Effector memory CD4-positive, alpha-beta T cell (primary cell): ENCODE measurements at places on chromosomes 2 and 18.

DNA sequence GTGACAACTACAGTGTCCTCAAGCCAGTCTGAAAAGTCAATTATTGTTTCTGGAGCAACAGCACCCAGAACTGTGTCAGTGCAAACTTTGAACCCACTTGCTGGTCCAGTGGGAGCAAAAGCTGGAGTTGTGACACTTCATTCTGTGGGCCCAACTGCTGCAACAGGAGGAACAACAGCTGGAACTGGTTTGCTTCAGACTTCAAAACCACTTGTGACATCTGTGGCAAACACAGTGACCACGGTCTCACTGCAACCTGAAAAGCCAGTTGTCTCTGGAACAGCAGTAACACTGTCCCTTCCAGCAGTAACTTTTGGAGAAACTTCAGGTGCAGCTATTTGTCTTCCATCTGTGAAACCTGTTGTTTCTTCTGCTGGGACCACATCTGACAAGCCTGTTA, 59.8 kb downstream of the TAF4B start:
- H3K4me1 ChIP-seq: no peaks in the 10 kb centered on the region
- H3K36me3 ChIP-seq: peaks cover 3% of the 10 kb centered on the region
- H3K27ac ChIP-seq: no peak overlapping the region
- no peaks in the 10 kb centered on the region for H3K27me3 ChIP-seq

DNA sequence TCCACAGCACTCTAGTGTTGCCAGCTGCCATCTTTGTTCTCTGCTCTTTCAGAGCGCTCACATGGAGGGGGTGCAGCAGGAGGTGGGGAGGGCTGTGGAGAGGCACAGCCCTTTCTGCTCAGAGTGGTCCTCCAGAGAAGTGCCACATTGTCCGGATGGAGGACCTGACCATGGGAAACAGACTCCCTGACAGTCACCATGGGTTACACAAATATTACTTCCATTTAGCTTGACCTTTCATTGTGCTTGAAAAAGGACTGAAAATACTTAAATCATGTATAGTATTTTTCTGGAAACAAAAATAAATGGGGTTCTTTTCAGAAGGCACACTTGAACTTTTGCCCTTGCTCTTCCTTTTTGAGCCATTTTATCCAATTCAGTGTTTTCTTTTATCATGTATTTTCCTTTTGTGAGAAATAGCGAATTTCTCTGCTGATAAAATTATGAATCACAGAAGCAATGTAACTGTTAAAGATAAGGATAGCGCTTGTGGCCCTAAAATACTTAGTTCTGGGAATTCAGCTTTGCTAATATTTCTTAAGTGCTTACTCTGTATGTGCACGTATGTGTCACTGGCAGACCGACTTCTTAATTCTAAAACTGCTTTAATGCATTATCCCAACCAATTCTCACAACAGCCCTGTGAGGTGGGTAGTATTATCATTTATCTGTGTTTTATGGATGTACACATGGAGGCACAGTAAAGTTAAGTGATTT, 34.2 kb downstream of the SPATS2L start:
- no peaks in the 10 kb centered on the region for H3K36me3 ChIP-seq
- H3K27ac ChIP-seq: no peak overlapping the region
- no peak for DNase-seq
- no peak overlapping the region for H3K4me3 ChIP-seq
- H3K27me3 ChIP-seq: no peaks in the 10 kb centered on the region

GRCh38 chr18:74310411-74310810, 5.2 kb upstream of the C18orf63 start:
- no peak overlapping the region for H3K27ac ChIP-seq
- no peak for DNase-seq
- no peaks in the 10 kb centered on the region for H3K36me3 ChIP-seq

GRCh38 chr2:213086050-213086449, 65.4 kb downstream of the IKZF2 start:
- DNase-seq: no peak
- no peaks in the 10 kb centered on the region for H3K36me3 ChIP-seq
- no peaks in the 10 kb centered on the region for H3K4me1 ChIP-seq
- H3K27me3 ChIP-seq: no peaks in the 10 kb centered on the region
